Stimulated activated CD8-positive, alpha-beta memory T cell treated with anti-CD3 and anti-CD28 coated beads, Interleukin-15, amount 100 ng/mL, for 1 hour (primary cell): ENCODE measurements at places on chromosomes 5 and 9.

- DNase-seq: no peak
Measured at GRCh38 chr5:74862221-74862620, 4.0 kb downstream of the FAM169A start.

DNA sequence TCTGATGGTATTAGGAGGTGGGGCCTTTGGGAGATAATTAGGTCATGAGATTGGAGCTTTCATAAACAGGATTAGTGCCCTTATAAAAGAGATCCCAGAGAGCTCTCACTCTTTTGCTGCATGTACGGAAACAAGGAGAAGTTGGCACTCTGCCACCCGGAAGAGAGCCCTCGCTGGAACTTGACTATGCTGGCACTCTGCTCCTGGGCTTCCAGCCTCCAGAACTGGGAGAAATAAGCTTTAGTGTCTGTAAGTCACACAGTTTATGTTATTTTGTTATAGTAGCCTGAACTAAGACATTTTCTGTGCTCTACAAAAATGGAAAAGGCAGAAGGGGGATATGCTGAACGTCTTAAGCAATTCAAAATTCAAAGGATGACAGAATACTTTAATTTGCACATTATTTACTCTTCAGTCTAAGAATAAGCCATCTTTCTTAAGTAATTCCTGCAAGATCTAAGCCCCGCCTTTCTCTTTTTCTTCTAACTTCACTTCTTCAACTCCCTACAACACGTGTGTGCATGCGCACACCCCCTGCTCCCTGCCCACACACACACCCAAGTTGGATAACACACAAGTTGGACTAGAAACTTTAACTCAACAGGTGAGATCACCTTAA lies 17.3 kb downstream of the NFIB start:
- DNase-seq: no peak

GRCh38 chr9:129869585-129870501 lies 34.6 kb downstream of the USP20 start:
- DNase-seq: no peak

GRCh38 chr9:106936680-106937079 lies 73.7 kb downstream of the ZNF462 start:
- no peak for DNase-seq

GRCh38 chr9:83178717-83179116 lies 115.8 kb upstream of the RASEF start:
- DNase-seq: no peak

- DNase-seq: no peak
Measured at GRCh38 chr5:108054349-108054748, 327.5 kb downstream of the FBXL17 start.

DNA sequence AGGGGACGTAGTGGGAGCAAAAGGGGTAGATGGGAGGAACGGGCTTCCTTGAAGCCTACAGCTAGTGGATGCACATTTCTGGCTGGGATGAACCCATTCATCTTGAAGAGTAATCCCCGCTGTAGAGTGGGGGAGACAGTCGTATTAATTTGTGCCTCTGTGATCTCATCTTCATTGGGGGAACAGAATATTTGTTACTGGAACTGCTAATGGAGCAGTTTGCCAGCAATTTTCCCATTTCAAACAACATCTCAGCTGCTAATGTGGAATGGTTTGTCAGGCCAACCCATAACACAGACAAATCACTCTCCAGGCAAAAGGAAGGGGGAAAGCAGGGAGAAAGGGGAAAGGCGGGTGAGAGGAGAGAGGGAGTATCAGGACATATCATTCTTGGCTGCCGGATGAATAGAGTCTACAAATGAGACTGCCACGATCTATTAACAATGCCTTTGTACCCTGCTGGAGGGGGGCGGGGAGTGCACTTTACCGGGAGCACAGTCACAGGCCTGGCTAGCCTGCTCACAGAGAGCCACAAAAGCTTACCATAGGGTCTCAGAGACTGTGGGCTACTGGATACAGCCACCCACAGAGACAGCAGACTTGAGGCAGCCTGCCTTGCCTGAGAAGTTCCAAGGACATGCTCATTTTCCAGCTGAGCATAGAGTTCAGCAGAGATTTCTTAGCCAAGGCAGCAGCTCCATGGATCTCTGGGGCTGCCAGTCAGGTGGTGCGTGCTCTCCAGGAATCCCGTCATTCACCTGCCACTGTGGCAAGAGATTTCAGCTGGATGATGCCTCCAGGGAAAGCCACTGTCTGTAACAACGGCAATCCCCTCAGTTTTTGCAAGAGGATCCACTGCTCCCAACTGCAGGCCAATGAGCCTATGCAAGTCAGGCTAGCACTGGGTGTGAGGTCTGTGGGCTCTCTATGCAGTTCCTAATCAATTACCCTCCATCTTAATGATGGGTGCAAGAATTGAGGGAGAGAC lies 217.7 kb upstream of the PANK3 start:
- no peak for DNase-seq

DNA sequence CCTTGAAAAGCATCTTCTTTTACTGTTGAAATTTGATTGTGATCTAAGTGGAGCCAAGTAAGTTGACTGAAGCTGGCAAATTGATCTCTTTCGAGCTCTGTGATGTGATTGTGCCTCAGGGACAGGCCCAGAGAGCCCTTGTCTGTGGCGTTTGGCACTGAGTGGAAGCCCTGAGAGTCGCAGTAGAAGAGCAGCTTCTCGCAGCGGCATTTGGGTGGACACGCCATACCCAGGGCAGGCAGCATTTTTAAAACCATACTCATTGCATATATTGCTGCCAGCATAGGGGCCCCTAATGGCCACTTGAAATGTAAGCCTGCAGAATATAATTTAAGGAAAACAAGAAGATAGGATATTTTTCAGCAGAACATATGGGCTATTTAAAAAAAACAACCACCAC lies 894 bp downstream of the LRRTM2 start:
- DNase-seq: no peak

GRCh38 chr9:123421801-123422455 lies 65.9 kb downstream of the CRB2 start:
- no peak for DNase-seq

GRCh38 chr5:166377756-166378155 lies 1913.7 kb upstream of the WWC1 start:
- DNase-seq: no peak

DNA sequence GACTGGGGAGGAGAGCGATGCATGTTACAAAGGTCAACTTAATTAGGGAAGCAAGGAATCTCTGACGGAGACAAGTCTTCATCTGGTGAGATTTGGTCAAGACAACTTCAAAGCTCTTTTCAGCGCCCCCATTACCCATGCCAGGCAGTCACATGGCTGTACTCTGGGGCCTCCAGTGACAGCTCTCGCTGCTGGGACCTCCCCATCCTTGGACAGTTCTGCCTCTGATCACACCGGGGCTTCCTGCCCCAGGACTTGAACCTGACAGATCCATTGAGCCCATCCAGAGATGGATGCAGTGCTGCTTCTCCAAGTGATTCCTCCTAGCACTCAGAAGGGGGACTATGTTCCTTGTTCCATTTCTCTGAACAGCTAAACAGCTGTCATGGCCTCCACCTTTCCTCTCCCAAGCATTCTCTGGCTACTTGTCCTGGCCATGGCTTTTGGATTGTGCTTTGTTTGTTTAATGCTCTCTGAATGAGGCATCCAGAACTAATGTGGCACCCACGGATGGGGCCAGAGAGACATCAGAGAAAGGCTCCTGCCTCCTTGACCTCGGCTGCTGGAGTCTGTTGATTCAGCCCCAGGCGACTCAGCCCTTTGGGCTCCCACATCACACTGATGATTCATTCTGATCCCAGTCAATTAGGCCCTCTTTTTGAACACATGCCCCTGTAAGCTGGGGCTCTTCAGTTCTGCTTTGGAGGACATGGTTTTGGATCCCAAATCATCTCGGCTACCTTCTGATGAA lies 122.1 kb upstream of the ADAMTS16 start:
- no peak for DNase-seq

DNA sequence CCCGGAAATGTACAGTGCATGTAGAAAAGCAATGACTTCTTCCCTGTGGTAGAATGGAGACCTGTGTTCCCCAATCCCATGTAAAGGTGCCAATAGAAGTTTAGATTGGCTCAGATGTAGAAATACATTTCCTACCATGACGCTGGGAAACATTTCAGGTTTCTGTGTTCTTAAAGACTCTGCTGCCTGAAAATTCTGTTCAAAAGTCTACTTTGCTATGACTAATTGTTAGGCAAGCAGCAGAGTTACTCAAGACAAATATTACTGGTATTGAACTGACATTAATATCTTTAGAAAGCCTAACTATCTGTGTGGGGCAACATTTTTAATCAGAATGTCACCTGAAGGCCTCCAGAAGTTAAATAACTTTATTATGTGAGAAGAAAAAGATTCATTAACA lies 75.5 kb upstream of the ELL2 start:
- DNase-seq: no peak

DNA sequence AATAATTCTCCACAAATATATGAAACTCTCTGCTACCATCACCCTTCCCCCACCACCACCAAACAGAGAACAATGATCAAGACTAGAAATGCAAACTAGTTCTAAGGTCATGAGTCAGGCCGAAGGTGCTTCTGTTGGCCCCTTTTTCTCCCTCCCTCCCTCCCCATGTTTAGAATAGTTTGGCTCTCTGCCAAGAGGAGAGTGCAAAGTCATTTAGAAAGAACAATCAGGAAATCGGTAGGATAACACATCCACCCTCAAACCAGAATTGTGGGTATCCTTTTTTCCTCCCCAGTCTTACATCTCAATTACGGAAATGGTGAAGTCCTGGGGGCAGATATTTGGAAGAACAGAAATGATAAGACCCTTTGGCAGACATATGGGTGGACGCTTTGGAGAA lies 170.1 kb downstream of the SLF1 start:
- DNase-seq: no peak

- no peak for DNase-seq
Measured at GRCh38 chr5:167576897-167577296, 714.5 kb upstream of the WWC1 start.
